ENCODE measurements at places on chromosomes 2 and 18.

GRCh38 chr18:9735879-9736278, 27.8 kb downstream of the RAB31 start:
- no peak for DNase-seq

GRCh38 chr2:125643585-125643984, 1012.4 kb upstream of the GYPC start:
- DNase-seq: peak; percentile 19

GRCh38 chr2:3745920-3746319, 42.5 kb downstream of the DCDC2C start:
- no peak for DNase-seq

- DNase-seq: no peak
Measured at GRCh38 chr18:41666231-41666630, 288.8 kb upstream of the PIK3C3 start.

- peak; percentile 72 for DNase-seq
Measured at GRCh38 chr2:8685697-8686358, 4.0 kb downstream of the ID2 start.

- DNase-seq: no peak
Measured at GRCh38 chr2:109340381-109340780, 211.4 kb downstream of the SH3RF3 start.

- no peak for DNase-seq
Measured at GRCh38 chr2:25587361-25587760, 86.0 kb downstream of the DTNB start.

- DNase-seq: peak; percentile 8
Measured at GRCh38 chr2:30683236-30683956, 123.8 kb downstream of the CAPN13 start.

GRCh38 chr2:219437141-219437540, 2.5 kb downstream of the SPEG start:
- DNase-seq: no peak

DNA sequence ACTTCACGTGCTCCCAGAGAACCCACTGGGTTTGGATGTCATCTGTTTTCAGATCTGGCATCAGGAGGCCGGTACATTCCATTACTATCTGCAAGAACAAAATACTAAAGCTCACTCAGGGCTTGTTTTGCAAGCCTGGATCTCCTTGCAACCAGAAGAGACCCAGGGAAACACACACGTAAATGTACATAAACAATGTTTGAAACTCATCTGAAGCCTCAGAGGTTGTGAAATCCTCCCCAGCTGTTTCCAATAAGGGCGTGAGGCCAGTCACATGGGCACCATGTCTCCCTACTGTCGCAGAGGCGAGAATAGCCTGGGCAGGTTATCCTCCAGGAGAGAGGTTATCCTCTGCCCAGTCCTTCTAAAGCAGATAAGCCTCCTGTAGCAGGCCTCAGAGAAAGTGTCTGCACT, 186.9 kb downstream of the GFPT1 start:
- peak; percentile 63 for DNase-seq

GRCh38 chr2:75326645-75327044, 127.3 kb upstream of the TACR1 start:
- no peak for DNase-seq

- no peak for DNase-seq
Measured at GRCh38 chr2:68155618-68156017, 2.1 kb upstream of the PNO1 start.

DNA sequence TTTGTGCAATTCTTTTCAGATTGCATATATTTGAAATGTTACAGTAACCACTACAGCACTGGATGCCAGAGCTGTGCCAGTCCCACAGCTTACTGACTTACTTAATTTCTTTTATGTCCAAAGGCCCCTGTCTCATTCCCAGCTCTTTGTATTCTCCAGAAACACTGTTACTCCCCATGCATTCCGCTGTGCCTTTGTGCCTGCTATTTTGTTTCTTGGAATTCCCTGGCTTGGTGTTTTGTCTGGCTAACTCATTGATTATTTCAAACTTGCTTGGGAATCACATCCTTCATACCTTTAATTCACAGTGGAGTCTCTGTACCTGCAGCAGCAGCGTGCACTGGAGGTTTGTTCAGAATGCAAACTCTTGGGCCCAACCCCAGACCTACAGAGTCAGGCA, 601.9 kb upstream of the DDX18 start:
- DNase-seq: no peak

GRCh38 chr2:201795607-201796477, 10.5 kb upstream of the CDK15 start:
- DNase-seq: no peak

GRCh38 chr18:1797235-1797634, 774.1 kb downstream of the METTL4 start:
- no peak for DNase-seq

DNA sequence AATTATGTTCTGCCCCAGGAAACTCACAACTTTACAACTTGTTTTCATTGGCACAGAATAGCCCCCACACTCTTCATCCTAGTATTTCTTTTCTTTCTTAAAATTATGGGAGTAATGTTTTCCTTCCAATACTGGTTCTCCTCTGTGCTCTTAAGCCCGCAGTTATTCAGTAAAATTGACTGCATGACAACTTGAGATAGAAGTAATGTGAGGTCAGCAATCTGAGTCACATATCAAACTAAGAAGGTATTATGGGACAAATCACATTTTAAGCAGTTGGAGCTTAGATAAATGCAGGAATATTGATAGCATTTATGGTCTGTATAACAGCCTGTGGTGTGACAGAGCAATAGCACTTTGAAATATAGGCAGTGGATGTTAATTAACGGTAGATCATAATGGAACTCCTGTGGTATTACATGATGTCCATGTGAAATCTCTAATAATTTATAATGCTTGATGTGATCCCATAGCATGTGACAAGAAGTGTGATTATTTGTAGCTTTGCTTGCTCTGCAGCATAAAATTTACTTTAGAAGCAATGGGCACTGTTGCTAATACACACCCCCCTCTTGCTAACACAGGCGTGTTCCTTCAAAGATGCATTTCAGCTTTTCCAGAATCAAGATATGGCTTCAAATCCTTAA, 351.4 kb upstream of the CDH20 start:
- DNase-seq: no peak

- DNase-seq: no peak
Measured at GRCh38 chr2:64133828-64134227, 10.4 kb downstream of the PELI1 start.

DNA sequence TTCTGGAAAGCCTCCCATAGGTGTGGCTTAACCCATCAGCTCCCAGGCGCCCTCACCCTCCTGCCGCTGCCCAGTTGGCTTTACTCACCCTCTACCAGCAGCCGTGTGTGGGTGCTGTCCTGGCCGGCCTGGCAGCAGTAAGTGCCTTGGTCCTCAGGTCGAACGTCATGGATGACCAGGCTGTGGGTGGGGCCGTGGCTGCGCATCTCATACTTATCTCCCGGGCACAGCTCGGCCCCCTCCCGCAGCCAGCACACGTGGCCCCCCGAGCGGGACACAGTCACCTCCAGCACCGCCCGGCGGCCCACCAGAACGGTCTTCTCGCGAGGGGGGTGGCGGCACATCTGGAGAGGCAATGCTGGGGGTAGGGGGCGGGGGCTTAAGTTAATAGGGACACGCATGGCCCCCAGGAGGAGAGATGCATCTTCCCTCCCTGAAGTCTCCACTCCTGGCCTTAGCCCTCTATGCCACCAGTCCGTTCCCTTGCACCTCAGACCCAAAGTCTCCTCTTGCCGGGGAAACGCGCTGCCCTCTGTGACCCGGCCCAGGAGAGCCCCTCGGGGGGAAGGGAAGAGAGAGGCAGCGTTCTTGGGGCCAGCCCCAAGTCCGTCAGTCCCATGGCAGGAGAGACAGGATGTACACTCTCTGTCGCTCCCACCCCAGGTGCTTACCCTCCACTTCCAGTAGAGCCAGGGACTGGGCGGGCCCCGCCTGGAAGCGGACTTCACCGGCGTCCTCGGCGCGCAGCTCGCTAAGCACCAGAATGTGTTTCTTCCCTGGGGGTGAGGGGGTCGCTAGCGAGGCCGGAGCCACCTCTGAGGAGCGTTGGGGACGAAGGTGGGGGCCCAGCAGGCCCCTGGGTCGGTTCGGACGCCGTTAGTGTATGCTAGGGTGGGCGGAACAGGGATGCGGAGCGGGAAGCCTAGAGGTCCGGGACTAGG, 7.9 kb downstream of the TMEM198 start:
- DNase-seq: no peak

DNA sequence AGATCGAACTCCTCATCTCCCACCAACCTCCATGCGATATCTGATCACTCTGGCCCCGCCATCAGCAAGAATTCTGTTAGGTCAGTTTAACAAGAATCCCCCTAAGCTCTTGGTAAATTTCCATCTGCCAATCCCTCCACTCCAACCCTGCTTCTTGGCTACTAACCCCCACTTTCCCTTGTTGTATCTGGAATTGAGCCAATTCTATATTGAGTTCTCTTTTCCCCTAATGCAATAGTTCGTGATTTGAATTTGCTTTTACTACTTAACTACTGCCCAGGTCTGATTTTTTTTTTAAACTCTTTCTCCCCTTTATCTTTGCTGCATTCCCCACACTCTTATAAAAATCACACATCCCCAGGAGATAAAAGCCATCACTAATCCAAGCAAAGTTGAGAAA, 159.3 kb upstream of the STK17B start:
- no peak for DNase-seq

DNA sequence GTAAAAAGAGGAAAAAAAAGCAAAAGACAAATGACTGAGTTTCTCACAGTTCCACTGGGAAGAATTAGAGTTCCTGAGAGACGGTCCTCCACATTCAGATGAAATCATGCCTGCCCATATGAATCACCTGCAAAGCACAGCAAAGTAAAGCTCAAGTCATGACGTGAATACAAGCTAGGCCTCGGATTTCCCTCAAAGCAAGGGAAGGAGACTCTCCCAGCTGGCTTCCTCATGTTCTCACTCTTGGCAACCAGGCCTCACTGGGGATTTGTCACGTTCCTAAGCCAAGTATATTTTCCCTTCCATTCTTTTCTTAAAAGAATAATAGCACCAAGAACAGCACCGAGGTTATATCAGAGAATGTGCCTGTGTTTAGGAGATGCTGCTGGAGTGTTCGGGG, 47.0 kb downstream of the CYP27C1 start:
- no peak for DNase-seq

- no peak for DNase-seq
Measured at GRCh38 chr2:156219491-156220100, 112.9 kb downstream of the NR4A2 start.

Data from mucosa of gallbladder (tissue), 1 donor.